Tongue (tissue), 3 donors: ENCODE measurements at places on chromosomes 16 and 17. TPM values are rescaled to one million over a fixed set of nuclear protein-coding genes. Genes with fewer than 3 reads are reported as not detected.

DNA sequence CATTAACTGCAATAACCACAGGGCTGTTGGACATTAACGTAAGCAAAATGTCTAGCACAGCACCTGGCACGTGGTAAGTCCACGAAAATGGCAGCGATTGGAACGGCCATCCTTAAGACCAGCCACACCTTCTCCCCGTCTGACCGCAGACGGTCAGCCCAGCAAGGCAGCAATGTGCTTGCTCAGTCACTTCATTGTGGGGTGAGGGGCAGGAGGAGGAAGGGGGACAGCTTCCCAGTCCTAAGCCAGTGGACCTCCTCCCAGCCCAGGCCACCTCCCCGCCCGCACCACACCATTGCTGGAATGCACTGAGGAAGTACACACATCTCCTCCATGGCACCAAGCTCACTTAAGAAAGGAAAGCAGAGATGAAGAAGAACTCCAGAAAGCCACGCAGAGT, 8.6 kb upstream of the MYLK3 start:
- no peak for DNase-seq

- no peak for DNase-seq
Measured at GRCh38 chr17:50188531-50188920, 12.9 kb downstream of the COL1A1 start.

DNA sequence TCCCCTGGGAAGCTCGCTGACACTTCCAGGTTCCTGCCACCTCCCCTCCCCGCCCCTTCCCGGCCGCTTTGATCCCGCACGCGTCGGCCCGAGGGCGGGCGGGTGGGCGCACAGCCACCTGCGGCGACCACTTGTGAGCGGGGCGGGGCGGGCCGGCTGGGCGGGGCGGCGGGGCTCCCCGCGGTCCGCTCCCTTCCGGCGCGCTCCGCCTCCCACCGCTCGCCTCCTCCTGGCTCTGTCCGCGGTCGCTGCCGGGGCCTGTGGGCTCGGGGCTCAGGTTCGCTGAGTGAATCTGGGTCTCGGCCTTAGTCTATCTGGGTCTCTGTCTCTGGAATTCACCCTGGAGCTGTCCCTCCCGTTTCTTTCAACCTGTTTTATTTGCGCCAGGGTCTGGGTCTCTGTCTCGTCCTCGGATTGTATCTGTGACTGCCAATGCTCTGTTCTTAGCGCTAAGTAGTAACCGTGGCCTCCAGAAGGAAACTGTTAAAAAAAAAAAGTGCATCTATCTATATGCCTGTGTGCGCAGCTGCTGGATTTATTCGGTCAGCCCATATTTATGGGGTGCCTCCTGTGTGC, 2.7 kb upstream of the HES7 start:
- peak; percentile 70 for DNase-seq

GRCh38 chr16:21301168-21301894, 23.2 kb upstream of the CRYM start:
- DNase-seq = peak; percentile 67

DNA sequence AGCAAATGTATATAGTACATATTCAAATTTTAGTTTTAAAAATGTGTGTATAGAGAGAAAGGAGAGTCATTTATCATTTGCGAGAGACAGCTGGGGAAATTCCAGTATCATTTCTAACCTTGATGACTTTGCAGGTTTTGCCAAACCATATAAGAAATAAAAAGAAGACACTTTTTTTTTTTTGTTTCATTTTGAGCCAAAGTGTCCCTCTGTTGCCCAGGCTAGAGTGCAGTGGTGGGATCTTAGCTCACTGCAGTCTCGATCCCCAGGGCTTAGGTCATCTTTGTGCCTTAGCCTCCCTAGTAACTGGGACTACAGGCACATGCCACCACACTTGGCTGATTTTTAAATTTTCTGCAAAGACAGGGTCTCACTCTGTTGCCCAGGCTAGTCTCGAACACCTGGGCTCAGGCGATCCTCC, 38.4 kb upstream of the VWA3A start:
- no peak for DNase-seq

- no peak for DNase-seq
Measured at GRCh38 chr17:28509789-28510188, 3.6 kb downstream of the FOXN1 start.

- no peak for DNase-seq
Measured at GRCh38 chr16:89864527-89864820, 8.9 kb upstream of the TCF25 start.

GRCh38 chr17:40646791-40647623, 611 bp downstream of the SMARCE1 start:
- DNase-seq = no peak

DNA sequence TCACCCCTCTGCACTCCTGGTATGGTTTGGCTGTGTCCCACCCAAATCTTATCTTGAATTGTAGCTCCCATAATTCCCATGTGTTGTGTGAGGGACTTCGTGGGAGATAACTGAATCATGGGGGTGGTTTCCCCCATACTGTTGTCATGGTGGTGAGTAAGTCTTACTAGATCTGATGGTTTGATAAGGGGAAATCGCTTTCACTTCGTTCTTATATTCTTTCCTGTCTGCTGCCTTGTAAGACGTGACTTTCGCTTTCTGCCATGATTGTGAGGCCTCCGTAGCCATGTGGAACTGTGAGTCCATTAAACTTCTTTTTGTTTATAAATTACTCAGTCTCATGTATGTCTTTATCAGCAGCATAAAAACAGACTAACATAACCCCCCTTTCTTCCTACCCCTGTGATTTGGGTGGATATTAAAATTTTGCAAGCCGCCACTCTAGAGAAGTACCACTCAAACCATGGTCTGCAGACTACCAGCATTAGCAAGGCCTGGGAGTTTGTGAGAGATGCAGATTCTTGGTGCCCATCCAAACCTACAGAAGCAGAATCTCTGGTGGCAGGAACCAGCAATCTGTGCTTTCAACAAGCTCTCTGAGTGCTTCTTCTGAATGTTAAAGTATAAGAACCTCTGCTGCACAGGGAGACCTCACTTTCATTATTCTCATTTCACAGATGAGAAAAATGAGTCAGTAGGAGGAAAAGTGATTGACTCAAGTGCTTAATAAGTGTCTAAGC, 999.5 kb upstream of the EEF2KMT start:
- DNase-seq = no peak

DNA sequence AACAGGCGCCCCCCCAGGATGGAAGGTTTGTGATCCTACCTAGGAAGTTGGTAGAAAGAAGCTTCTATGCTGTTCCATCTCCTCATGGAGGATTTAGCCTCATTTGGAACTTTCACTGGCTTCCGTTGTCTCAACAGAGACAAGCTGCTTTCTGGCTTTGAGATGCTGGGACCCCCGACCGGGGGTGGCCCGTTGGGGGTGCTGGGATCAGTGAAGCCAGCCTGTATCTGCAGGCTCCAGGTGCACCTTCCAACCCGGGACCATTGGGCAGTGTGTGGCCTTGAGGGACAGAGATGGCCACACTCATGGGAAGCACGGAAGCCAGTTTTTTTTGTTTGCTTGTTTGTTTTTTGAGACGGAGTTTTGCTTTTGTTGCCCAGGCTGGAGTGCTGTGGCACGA, 15.4 kb downstream of the CIBAR2 start:
- DNase-seq = no peak

- DNase-seq = peak; percentile 91
Measured at GRCh38 chr16:23408823-23409298, 44.1 kb downstream of the COG7 start.

GRCh38 chr16:66515596-66516508, 34.1 kb downstream of the TK2 start:
- no peak for DNase-seq

DNA sequence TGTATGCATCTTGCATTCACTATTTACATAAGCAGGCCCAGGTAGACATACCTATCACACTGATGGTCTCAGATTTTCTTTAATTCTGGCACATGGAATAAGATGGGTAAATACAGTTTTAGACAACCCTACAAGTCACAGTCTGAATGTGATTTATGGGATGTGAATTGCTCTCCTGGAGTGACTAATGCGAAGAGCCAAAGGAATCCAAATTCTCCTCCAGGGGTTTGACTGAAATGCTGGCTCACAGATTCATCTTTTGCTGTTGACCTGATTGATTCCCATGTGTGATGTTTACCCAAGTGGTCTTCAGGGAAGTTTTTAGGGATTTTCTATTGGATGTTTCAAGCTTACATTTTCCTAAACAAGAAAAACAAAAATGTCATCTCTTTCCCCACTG, 277.9 kb upstream of the MON1B start:
- no peak for DNase-seq

DNA sequence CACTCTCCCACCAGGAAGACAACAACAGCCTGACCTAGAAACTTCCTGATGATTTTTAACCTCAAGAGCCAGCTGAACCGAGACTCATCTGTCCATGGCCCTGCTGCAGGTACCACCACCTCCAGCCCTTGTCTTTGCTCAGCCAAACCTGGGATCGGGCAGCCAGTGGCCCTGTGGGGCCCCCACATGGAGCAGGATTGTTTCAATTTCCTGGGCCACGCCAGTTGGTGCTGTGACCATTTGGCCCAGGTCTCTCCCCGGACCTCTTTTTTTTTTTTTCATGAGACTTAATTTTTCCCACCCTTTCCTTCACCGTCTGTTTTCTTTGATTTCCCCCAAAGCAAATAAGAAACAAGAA, 8.3 kb upstream of the HOXB2 start:
- peak; percentile 5 for DNase-seq

- no peak for DNase-seq
Measured at GRCh38 chr16:69100071-69100691, 5.3 kb upstream of the HAS3 start.

GRCh38 chr16:80012586-80012985, 412.0 kb upstream of the MAF start:
- no peak for DNase-seq

DNA sequence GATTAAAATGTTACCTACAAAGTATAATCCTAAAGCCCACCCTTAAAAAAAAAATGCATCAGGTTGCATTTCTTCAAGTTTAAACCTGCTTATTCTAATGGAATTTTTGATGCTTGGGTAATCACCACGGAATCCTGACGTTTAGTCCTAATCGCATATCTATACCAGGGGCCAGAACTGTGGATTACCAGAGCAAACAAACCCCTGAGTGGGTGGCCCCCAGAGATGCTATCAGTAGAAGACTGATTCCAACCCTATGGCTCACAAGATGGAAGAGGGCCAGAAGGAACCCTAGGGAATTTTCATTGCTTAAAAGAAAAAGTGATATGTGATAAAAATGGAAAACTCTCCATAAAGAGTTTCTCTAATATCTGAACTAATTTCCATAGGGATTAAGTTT, 152.2 kb upstream of the NOG start:
- no peak for DNase-seq

DNA sequence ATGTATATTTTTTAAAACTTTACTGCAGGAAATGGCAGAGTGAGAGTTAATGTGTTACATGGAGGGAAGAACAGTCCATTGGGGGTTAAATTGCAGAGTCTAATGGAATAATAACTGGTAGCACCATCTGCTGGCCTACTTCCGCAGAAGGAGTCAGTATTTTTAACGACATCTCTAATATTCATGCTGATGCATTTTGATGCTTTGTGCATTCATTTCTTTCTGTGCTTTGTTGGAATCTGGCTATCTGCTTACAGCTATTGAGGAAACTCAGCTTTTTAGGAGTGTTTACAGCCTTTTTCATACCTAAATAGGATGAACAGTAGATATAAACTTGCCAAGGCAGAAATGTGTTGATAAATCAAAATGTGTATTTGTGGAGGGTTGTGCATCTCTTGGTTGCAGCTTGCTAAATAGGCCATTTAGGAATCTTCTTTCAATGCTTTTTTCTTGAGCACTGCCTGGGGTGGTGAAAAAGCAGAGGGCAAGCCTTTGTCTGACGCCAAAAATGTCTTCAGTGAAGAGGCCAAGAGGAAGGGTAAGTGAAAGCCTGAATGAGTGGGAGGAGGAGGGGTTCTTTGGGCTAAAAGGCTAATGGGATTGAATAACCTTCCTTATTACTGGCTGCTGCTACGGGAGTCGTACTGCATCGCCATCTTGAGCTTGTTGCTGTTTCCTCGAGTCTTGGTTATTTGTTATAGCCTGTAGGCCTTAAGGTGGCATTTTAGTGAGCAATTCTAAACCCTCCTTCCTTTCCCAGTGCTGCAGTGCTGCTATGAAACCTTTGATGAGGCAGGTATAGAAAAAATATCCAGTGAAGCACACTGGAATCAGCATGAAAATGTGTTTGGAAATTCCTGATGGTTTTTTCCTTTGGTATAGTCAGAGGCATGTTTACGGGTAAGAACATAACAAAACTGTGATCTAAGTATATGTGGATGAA, 153.3 kb downstream of the CHD9 start:
- DNase-seq = peak; percentile 94

DNA sequence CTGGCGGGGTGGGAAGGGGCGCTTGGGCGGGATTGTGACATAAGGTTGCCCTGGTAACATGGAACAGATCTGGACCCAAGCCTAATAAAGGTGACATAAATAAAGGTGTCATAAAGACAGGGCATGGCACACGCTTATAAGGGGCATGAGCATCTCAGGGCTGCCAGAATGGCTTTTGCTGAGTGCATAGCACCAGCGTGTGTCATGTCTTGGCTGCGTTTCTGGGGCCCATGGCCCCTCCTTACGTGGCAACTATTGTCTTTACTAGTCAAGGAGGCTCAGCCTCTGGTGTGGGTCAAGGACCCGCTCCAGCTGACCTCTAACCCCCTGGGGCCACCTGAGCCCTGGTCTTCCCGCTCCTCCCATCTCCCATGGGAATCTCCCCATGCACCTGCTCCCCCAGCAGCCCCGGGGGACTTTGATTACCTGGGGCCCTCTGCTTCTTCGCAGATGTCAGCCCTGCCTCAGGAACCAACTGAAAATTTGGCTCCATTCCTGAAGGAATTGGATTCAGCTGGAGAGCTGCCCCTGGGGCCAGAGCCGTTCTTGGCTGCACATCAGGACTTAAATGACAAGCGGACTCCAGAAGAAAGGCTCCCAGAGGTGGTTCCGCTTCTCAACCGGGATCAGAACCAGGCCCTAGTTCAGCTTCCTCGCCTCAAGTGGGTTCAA, 13.9 kb downstream of the LRRC37B start:
- DNase-seq = no peak

DNA sequence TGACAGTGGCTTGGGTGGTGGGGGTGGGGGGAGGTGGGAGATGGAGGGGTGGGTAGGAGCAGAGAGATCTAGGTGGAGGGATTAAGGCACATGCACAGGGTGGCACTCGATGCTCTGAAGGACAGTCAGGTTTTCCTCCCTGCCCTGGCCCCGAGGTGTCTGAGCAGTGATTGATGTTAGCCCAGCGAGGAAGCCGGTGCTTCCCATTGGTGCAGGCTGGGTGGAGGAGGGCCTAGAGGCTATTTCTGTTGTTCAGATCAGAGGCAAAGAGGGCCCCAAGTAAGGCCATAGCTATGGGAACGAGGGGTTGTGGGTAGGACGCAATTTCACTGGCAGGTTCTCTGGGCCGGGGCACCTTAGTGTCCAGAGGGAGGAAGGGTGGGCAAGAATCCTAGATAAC, 23.1 kb downstream of the CACNA1G start:
- DNase-seq = no peak

MYO1C gene
- 120 TPM for total RNA-seq

ARL17B gene
- 15.3 TPM for total RNA-seq

OTOA gene
- 0.10 TPM for total RNA-seq

ESRP2 gene
- 8.7 TPM for total RNA-seq

ZP2 gene
- total RNA-seq = 2.1 TPM

WFDC1 gene
- 4.8 TPM for total RNA-seq

CHST5 gene
- not detected for total RNA-seq

FCSK gene
- total RNA-seq = 18.8 TPM

CACNG5 gene
- total RNA-seq = not detected

SLC38A8 gene
- not detected for total RNA-seq

PPM1E gene
- total RNA-seq = 1.5 TPM
